Forelimb muscle (tissue), 1 donor: ENCODE measurements at places on chromosomes 13 and 19. TPM values are rescaled to one million over a fixed set of nuclear protein-coding genes. Genes with fewer than 3 reads are reported as not detected.

DNA sequence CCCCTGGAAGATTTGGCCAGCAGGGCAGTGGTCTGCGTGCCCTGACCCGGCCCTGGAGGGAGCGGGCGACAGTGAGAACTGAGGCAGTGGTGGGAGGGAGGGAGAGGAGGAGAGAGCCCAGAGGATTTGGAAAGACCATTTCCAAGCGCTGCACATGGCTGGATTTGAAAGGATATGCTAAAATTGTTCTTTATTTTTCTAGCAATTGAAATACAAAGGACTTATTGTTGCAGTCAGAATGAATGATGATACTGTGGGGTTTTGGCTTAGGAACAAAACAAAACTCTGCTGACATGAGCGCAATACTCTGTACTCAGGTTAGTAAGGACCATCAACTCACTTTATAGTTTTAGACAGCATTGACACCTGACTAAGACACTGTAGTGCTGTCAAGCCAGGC is 69.5 kb downstream of the TNFRSF19 start:
- DNase-seq, result no peak

- DNase-seq, result no peak
Measured at GRCh38 chr13:36829753-36830152, 10.7 kb downstream of the RFXAP start.

GRCh38 chr13:59690857-59691500 is 472.7 kb downstream of the DIAPH3 start:
- DNase-seq, result no peak

- DNase-seq, result no peak
Measured at GRCh38 chr19:55373993-55374757, 2.5 kb upstream of the TMEM190 start.

DNA sequence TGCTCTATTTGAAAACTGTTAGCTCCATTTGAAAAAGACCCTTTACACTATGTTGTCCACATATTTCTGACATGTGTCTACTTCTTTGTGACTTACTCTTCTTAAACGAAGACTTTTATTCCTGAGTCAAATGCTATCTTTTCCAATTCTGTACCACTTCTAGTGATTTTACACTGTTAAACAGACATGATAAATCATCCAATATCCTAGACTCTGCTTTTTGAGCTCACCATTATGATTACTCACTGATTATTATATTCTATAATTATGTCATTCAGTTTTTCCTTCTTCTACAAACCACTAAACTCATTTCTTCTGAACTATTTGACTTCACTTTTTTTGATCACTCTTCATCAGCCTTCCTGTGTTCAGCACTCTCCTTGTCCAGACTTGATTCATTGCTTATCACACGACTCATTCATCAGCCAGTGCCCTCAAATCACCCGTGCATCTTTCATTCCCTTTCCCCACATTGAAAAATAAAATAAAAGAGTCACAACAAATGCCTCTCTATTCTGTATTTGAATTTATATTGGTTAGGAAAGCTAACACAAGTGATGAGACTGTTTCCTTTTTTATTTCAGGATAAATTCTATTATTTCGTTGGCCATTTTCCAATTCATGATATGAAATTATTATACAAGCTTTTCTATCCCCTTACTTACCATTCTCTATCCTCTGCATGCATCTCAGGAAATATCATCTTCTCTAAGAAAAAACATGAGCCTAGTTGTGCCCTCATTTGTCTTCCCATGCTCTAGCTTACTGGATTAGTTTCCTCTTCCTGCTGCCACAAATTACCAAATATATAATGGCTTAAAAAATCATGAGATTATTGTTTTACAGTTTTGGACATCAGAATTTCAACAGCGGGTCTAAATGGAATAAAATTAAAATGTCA is 1482.1 kb upstream of the MIR17HG start:
- DNase-seq, result no peak

- no peak for DNase-seq
Measured at GRCh38 chr19:35161434-35161743, 6.9 kb downstream of the FXYD5 start.

GRCh38 chr19:35693835-35694599 is 10.3 kb upstream of the ZBTB32 start:
- DNase-seq, result peak; percentile 57

DNA sequence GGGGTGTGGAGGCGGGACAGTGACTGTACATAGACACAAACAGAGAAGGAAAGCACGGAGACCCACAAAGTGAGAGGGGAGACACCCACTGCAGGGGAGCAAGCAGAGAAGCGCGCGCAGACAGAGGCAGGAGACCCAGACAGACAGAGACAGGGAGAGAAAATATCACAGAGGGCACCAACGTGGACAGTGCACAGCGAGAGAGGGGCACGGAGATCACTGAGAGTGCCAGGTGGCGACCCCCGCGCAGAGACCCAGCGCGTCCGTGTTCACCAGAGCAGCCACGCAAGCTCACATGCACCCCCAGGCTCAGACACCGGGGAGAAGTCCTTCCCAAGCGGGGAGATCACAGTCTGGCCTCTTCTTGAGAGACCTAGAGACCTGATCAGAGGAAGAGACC is 1.4 kb upstream of the CACNG7 start:
- DNase-seq, result no peak

GRCh38 chr19:16180611-16181010 is 4.6 kb upstream of the FAM32A start:
- no peak for DNase-seq

- no peak for DNase-seq
Measured at GRCh38 chr19:41708481-41708880, at the start of gene CEACAM5. TSS of gene CEACAM5 (plus strand) at chr19:41708626. CDS start at chr19:41708732, 106 bp downstream.

ZNF816 gene
- polyA plus RNA-seq, result 6.6 TPM

SERPINE3 gene
- 0.77 TPM for polyA plus RNA-seq

C19orf38 gene
- polyA plus RNA-seq, result 3.0 TPM

CCL25 gene
- not detected for polyA plus RNA-seq

IRGC gene
- polyA plus RNA-seq, result not detected

ZNF560 gene
- 0.09 TPM for polyA plus RNA-seq
